ENCODE measurements at places on chromosomes 4 and X.

DNA sequence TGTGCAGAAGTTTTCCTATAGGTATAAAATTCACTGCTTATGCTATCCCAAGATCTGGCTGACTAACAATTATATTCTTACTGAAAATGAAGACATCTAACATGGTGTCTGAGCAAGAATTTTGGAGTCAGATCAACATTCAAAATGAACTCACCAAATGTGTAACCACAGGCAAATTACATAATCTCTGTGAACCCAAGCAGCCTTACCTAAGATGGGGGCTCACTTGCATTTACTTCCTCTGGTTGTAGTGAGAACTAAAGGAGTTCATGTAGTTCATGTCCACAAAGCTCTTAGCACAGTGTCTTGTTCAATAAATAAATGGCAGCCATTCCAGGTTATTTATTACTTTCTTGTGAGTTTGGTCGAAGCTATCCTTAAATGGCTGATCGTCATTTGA lies 163.9 kb upstream of the LCORL start:
- DNase-seq = no peak

GRCh38 chr4:61752617-61753016 lies 552.5 kb downstream of the ADGRL3 start:
- DNase-seq = no peak

- no peak for DNase-seq
Observed at GRCh38 chrX:8089141-8089540, 81.9 kb downstream of the VCX2 start.

DNA sequence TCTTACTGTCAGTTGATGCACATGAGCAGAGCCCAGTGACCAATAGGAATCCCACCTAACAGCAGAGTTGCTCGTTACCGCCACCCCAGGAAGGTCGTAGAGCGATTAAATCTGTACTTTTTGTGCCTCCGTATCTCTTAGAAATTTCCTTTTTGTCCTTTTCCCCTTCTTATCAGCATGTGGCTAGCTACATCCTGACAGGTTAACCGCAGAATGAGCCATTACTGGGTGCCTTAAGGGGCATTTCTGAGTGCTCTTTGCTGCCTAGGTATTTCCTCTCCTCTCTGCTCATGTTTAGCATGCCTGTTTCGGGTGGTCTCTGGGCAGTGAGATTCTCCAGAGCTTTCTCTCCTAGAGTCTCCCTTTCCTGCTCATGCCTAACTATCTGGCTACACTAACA lies 530.5 kb downstream of the FAM133A start:
- no peak for DNase-seq

GRCh38 chr4:25609976-25610375 lies 45.7 kb upstream of the SLC34A2 start:
- DNase-seq = no peak

- DNase-seq = no peak
Observed at GRCh38 chr4:61446941-61447340, 246.8 kb downstream of the ADGRL3 start.

All from activated gamma-delta T cell (primary cell).